Activated CD4-positive, alpha-beta T cell treated with anti-CD3 and anti-CD28 coated beads for 48 hours (primary cell): ENCODE measurements at places on chromosomes 6 and 20.
A peak's percentile ranks its signal among the peaks of the same experiment; 100 is the strongest.

DNA sequence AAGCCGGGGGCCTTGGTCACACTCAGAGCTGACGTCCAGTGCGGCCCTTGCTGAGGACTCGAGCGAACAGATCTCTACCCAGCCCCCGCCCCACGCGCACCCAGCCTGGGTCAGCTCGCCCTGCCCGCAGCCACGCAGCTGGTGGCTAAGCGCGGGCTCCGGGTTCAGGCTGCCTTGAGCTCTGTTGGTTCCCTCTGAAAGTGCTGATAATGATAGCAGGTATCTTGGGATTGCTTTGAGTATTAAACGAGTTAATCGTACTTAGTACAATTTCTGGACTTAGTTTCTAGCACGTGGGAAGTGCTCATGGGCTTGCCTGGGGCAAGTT, 88.1 kb upstream of the TGM3 start:
- no peak for DNase-seq

DNA sequence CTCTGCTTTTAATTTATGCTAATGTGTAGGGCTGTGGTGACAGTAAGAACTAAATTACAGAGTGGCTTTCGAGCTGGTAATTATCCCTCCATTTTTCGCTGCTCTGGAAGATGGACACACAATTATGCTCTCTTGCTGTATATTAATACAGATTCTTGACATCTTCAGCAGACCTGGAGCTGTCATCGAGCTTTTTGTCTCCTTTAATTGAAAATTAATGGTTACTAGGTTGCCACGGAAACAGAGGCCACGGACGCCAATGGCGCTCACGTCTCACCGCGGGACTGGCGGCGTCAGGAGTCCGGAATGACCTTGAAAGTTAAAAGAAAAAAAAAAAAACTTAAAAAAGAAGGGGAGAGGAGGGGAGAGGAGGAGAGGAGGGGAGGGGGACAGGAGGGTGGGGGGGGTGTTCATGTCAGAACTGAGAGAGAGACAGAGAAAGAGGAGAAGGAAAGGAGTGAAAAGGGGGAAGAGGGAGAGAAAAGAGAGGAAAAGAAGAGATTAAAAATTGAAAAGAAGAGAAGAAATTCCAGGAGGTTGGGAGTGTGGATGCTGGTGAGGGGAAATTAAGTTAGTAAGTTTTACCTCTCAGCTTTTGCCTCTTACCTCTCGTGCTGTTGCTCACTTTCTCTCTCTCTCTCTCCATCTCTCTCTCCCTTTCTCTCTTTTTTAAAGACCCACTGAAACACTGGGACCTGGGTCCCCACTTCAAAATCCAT, 22.1 kb upstream of the FOXP4 start:
- DNase-seq, result no peak

GRCh38 chr20:48329676-48330664, 497.8 kb downstream of the PREX1 start:
- no peak for DNase-seq

- DNase-seq, result no peak
These were observed 47.2 kb downstream of the TOX2 start for GRCh38 chr20:43961541-43962471.

GRCh38 chr6:84314377-84314898, 87.0 kb upstream of the CEP162 start:
- no peak for DNase-seq

DNA sequence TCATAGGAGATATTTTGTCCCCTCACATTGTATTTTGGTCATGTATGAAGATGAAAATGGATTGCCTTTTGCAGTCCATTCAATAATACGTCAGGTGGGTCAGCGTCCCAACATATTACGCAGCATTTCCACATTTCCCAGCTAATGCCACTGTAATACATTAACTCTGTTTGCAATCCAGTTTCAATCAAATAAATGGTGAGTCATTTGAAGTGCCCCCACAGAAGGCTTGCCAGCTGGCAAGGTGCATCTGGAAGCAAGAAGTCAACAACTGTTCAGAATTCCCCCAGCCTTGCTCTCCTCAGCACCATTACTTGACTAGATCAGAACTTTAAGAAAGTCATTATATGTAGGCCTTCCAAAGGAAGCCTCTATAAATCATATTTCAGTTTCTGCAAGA, 50.4 kb downstream of the PHACTR1 start:
- no peak for DNase-seq

DNA sequence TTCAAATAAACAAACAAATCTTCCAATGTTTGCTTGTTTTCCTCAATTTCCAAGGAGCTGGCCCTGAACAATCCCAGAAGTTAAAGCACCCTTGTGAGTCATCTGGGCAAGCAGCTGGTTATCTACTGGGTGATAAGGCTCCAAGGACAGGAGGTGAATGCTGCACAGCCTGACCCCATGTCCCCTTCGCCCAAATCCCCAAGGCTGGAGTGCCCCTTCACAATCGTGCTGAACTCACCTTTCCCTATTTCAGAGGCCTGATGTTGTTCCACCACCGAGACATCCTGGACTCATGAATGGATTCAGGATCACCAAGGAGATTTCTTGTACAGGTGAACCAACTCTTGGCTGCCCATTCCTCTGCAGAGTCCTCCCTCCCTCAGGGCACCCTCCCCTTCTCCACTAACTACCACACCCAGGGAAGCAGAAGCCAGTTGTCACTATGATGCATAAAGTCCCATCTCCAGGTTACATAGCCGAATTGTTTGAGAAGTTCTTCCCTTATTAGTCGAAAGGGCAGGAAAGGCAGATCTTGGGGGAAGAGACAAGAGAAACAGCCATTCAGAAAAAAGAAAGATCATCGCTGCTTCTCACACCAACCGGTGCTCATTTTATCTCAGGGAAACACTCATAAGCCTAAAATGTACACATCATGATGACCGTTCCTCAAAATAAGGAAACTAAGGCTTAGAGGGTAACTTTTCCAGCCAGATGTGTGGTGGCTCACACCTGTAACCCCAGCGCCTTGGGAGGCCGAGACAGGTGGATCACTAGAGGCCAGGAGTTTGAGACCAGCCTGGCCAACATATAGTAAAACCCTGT, 138.8 kb upstream of the RREB1 start:
- no peak for DNase-seq

- DNase-seq, result no peak
These were observed 6.7 kb downstream of the MAK start for GRCh38 chr6:10831609-10832008.

GRCh38 chr6:26607434-26608230, 10.9 kb downstream of the ABT1 start:
- DNase-seq, result peak; percentile 64

DNA sequence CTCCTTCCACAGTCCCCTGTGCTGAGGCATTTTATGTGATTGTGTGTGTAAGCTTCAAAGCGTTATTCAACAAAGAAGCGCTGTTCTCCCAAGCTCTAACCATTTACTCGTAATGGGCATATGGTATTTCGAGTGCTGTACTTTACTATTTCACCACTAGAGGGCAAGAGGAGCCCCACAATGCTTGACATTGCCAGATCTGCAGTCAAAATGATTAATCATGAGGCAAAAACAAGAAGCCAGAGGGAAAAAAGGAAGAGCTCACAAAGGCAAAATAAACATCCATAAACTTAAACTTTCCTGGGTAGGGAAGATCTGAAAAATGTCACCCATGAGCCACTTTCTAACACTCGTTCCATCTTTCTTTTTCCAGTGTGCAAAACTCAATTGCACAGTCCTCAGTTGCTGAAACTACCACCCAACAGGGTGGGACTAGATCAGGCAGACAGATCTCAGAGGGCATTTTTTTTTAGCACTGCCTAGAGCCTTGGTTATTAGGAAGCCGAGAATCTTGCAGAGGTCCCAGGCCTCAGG, 215.0 kb upstream of the PLCB4 start:
- DNase-seq, result no peak

GRCh38 chr6:111727802-111728201, 122.1 kb upstream of the TRAF3IP2 start:
- no peak for DNase-seq

GRCh38 chr6:35945650-35946025, 24.7 kb upstream of the SRPK1 start:
- no peak for DNase-seq

DNA sequence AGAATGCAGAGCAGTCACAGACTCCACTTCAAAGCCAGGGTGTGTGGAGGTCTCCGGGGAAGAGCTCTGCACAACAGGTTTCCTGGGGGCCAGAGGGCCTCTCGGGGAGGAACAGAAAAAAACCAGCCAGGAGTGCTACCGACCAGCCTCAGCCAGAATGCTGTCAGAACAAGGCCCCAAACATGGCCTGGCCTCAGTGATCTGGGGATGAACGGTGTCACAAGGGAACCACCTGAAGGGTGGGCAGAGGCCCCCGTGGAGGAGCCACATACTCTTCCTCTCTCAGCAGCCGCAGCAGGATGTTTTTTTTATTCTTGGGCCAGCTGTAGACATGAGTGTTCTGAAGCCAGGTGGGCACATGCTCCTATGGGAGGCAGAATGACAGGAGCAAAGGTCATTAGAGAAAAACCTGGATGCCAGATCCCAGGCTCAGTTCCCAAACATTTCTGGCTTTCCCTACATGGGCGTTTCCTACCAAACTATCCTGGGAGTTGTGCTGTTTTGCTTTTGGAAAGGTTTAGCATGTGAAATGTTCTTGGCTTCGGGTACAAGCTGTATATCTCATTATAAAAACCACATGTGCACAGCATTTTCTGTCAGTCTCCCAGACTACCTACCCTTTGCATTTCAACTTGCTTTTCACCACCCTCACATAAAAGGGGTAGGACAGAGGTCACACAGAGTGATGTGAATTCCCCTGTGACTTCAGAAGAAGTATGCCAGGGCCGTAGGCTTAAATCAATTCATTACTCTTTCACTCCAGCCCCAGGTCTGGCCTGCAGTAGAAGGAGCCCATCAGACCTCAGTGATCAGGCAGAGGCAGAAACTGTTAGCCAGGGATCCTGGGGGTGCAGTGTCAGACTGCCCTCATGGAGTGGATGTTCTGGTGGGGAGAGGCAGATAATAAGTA, 46.2 kb downstream of the TRAF3IP2 start:
- no peak for DNase-seq

- DNase-seq, result no peak
These were observed 22.2 kb upstream of the TULP4 start for GRCh38 chr6:158290040-158290439.

DNA sequence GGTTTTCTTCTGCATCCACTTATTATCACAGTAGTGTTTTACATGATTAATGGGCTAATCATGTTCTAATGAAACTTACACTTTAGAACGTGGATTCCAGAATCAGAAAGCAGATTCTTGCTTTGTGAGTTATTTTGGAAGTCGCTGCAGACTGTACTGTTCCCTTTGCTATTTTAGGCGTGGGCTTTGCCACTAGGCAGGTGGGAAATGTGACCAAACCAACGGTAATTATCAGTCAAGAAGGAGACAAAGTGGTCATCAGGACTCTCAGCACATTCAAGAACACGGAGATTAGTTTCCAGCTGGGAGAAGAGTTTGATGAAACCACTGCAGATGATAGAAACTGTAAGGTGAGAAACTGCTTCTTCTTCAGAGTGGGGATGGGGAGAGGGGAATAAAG, 598 bp downstream of the FABP7 start:
- DNase-seq, result no peak

DNA sequence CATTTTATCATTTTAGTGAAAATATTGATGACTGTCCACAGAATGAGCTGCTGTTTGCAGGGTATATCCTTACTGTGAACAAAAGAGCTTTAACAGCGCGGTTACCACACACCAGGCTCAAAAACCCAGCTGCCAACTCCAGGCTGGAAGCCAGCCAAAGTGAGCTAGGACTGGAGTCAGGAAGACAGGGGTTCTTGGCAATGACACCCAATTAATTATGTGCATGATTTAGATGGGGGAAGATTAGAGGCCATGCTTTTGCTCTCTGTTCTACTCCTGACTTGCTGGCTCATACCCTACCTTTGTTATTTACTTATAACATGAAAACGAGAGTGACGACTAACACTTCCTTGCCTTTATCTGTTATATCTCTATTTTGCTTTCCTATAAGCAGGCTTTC, 128.9 kb upstream of the SHLD1 start:
- no peak for DNase-seq

DNA sequence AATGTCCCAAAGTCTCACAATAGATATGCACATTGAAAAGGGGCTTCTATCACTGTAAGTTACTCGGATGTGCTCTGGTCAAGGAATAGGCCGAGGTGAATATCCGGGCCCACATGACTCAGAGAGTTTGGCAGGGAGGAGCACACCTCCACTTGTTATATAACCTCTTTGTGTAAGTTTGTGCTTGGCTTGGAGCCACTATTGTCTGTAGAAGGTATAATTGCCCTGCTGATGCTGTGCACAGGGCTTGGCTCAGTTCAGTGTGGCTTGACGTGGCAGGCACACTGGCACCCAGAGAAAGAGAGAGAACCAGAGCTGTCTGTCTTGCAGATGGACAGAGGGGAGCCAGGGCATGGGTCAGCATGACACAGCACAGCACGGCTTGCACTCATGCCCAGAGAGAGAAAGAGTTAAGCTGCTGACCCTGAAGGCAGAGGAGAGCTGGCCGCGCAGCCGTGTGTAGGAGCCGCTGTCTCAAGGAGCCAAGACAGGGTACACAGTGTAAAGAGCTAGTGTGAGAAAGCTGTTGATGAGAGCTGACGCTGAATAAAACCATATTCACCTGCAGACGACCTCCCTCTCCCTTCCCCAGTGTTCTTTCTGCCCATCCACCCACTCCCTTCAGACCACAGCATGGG, 482.5 kb downstream of the C6orf118 start:
- no peak for DNase-seq

GRCh38 chr6:113809826-113810225, 47.3 kb upstream of the MARCKS start:
- DNase-seq, result no peak

DNA sequence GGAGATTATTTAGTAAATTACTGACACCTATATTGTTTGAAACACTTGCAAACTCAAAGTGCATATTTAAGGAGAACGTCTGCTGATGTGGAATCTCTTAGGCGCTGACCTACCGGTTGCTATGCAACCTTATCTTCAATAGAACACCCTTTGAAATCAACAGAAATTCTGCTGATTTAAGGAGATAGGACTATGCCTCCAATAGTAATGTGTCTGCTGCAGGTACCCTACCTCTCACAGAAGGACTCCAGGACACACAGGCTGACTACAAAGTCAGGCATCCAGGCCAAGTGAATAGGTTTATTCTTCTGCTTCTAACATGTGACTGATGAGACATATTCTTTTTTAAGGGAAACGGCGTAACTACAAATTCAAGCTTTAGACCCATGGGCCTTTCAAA, 311.7 kb downstream of the CBLN4 start:
- DNase-seq, result no peak

DNA sequence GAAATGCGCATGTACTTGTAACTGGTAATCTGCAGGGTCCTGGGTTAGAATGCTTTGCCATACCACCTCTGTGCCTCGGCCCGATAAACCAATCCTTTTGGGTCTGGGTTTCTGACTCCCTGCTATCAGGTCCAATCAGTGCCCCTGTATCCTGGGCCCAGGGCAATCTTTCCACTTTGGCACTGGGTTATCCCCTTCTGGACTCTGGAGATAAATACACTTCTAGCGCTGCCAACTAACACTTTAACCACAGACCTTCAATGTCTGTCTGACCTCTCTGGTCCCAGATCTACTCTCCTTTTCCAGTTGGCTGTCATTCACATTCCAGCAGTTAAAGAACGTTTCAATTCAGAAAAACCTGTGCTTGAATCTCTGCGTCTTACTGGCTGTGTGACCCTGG, 55.3 kb downstream of the DNAAF9 start:
- no peak for DNase-seq
